ENCODE measurements at places on chromosomes 16 and 17. TPM values are rescaled to one million over a fixed set of nuclear protein-coding genes. Genes with fewer than 3 reads are reported as not detected.

GRCh38 chr16:4136229-4136813 is 20.1 kb upstream of the ADCY9 start:
- DNase-seq: no peak
- no peaks in the 10 kb centered on the region for H3K36me3 ChIP-seq
- H3K27me3 ChIP-seq: no peaks in the 10 kb centered on the region

- no peak overlapping the region for H3K4me3 ChIP-seq
- H3K27me3 ChIP-seq: peaks cover 46% of the 10 kb centered on the region
- H3K27ac ChIP-seq: no peak overlapping the region
Measured at GRCh38 chr17:38584350-38584925, 21.3 kb downstream of the SRCIN1 start.

DNA sequence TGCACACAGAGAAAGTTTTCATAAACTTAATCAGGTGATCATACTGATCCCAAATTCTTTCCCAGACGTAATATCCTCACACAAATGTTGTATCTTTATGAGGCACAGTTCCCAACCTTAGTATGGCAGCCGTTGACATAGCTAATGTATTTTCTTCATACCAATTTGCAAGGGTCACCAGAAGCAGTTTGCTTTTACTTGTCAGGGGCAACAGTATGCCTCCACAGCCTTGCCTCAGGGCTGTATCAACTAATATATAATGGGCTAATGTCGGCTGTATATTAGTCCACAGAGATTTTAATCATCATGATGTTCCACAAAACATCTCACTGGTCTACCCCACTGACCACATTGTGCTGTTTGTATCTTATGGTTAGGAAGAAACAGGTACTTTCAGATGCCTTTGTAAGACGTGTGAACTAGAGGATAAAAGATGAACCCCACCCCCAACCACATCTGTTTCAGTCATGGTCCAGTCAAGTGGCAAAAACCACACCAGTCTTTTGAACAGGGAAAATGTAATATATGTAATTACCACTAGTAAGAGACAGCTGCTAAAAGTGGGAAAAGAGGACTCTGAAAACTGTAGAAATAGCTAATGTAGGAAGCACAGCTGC is 55.2 kb downstream of the GAN start:
- H3K27ac ChIP-seq: no peak overlapping the region
- no peaks in the 10 kb centered on the region for H3K4me1 ChIP-seq

GRCh38 chr16:8855051-8855786 is 13.6 kb downstream of the CARHSP1 start:
- DNase-seq: no peak
- no peaks in the 10 kb centered on the region for H3K27me3 ChIP-seq
- H3K4me1 ChIP-seq: no peaks in the 10 kb centered on the region
- H3K36me3 ChIP-seq: no peaks in the 10 kb centered on the region
- H3K27ac ChIP-seq: no peak overlapping the region

DNA sequence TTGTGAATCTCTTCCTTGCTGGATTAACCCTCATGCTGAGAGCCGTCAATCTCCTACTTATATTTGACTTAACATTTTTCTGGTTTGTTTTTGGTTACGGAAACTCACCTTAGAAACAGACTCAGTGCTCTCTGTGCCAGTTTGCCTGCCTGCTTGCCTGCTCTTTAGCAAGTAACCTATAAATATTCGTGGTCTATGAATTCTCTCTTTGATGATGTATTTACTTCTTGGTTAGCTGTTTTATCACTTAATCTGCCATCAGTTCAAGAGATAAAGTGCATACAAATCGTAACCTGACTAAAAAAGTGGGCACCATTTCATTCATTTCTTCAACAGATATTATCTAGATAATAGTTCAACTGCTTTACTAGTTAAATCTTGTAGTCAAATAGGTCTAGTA is 26.7 kb downstream of the CYB5B start:
- H3K36me3 ChIP-seq: peaks cover 16% of the 10 kb centered on the region
- no peak overlapping the region for H3K27ac ChIP-seq
- DNase-seq: no peak
- no peak overlapping the region for H3K4me3 ChIP-seq
- no peaks in the 10 kb centered on the region for H3K4me1 ChIP-seq

The CES3 gene
- polyA plus RNA-seq: not detected

The IL34 gene
- polyA plus RNA-seq: not detected

GRCh38 chr16:56580391-56581048 is 8.8 kb upstream of the MT3 start:
- H3K27ac ChIP-seq: no peak overlapping the region
- peaks cover 3% of the 10 kb centered on the region for H3K27me3 ChIP-seq
- H3K36me3 ChIP-seq: no peaks in the 10 kb centered on the region
- DNase-seq: no peak

DNA sequence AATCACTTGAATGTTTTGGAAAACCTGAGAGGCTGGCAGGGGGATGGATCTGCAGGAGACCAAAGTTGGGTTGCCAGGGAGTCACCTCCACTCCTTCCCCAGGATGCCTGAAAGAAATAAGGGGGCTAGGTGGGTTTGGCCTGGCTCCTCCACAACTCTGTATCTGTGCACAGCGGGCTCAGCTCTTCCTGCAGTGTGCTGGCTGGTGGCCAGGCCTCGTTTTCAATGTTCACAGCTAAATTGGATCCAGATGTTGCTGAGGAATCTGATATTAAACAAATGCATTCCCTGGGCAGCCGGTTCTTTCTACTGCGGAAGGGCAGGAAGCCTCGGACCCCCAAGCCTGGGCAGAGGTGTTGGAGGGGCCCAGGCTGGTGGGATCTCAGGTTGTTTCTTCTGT is 106.2 kb downstream of the N4BP1 start:
- no peak for DNase-seq
- no peak overlapping the region for H3K4me3 ChIP-seq
- H3K27me3 ChIP-seq: no peaks in the 10 kb centered on the region

Data from CD8-positive, alpha-beta memory T cell (primary cell).